ENCODE measurements at places on chromosomes 3 and 15.

DNA sequence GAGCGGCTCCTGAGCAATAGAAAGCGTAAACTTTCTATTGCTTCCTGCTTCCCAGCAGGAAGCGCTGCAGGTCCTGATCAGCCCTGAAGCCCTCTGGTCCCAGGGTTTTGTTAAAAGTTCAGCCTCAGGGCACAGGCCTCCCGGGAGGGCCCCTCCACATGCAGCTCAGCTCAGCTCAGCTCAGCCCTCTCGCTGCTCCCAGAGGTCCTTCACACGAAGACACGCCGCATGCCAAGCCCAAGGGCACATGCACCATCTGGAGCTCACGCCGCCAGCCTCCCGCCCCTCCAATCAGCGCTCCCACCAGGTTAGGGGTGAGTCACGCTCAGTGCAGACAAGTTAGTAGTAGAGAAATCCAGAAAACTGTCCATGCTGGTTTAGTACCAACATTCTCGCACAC, 12.7 kb downstream of the TKT start:
- peaks cover 8% of the 10 kb centered on the region for H3K36me3 ChIP-seq
- H3K4me3 ChIP-seq: no peak overlapping the region
- no peaks in the 10 kb centered on the region for H3K27me3 ChIP-seq
- no peak overlapping the region for H3K27ac ChIP-seq

- H3K4me3 ChIP-seq: no peak overlapping the region
- peaks cover 5% of the 10 kb centered on the region for H3K36me3 ChIP-seq
- no peak for DNase-seq
- H3K4me1 ChIP-seq: peaks cover 51% of the 10 kb centered on the region
- no peak overlapping the region for H3K27ac ChIP-seq
Observed at GRCh38 chr3:43019826-43020225, 40.7 kb downstream of the GASK1A start.

GRCh38 chr15:91516866-91517265, 336.6 kb upstream of the SLCO3A1 start:
- no peaks in the 10 kb centered on the region for H3K27me3 ChIP-seq
- no peaks in the 10 kb centered on the region for H3K36me3 ChIP-seq
- no peak overlapping the region for H3K27ac ChIP-seq
- no peak overlapping the region for H3K4me3 ChIP-seq

DNA sequence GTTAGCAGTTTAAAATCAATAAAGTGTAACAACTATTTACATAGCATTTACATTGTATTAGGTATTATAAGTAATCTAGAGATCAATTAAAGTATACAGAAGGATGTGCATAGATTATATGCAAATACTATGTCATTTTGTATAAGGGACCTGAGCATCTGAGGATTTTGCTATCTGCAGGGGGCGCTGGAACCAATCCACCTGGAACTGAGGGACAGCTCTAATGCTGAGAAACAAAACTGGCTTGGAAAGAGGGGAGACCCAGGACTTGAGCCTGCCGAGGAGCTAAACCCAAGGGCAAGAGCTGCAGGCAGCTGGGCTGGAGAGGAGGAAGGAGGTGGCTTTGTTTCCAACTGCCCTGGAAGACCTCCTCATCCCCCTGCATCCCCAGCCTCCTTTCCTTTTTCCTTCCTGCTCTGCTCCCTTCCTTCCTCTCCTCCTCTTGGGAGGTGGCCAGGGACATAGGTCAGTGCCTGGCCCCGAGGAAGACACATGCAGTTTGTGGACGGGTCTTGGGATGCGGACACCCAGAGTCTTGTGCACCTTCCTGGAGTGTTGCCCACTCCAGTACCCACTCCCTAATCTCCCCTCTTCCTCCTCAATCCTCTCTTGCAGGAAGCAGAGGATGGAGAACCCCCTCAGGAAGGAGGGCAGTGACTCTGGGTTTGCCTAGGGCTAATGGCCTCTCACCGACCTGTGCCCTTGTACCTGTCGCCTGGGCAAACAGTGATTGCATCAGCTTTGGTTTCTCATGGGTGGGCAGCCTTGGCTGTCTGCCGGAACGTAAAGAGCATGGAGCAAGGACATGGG, 825 bp upstream of the RTP3 start:
- peak; percentile 37 for DNase-seq
- peaks cover 9% of the 10 kb centered on the region for H3K4me1 ChIP-seq
- no peak overlapping the region for H3K27ac ChIP-seq
- no peaks in the 10 kb centered on the region for H3K36me3 ChIP-seq
- H3K4me3 ChIP-seq: no peak overlapping the region
- no peaks in the 10 kb centered on the region for H3K27me3 ChIP-seq

GRCh38 chr3:8727605-8728512, 5.7 kb upstream of the CAV3 start:
- H3K36me3 ChIP-seq: peaks cover 1% of the 10 kb centered on the region
- H3K4me3 ChIP-seq: no peak overlapping the region
- DNase-seq: no peak

- no peak overlapping the region for H3K27ac ChIP-seq
- no peak for DNase-seq
- no peaks in the 10 kb centered on the region for H3K4me1 ChIP-seq
- H3K27me3 ChIP-seq: peaks cover 40% of the 10 kb centered on the region
Observed at GRCh38 chr3:102400766-102401165, 34.0 kb upstream of the ZPLD1 start.

DNA sequence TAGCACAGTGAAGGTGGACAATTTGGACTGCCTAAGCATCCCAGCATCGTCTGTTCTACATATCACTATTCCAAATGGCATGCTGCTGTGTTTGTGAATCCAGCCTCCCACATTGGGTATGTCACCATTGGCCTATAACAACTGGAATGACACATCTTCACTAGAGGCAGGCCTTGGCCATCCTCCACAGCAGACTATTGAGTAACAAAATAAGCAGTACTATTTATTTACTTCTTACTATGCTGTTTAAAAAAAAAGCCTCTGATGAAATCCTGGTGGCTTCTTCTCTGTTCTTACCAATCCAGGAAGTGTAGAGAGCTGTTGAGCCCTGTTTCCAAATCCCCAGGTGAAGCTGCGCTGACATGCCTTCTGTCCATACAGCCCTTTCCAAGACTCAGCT, 30.6 kb upstream of the CERS3 start:
- DNase-seq: no peak
- H3K27ac ChIP-seq: no peak overlapping the region
- no peak overlapping the region for H3K4me3 ChIP-seq

- peaks cover 30% of the 10 kb centered on the region for H3K27me3 ChIP-seq
- no peak for DNase-seq
- no peak overlapping the region for H3K27ac ChIP-seq
- no peaks in the 10 kb centered on the region for H3K4me1 ChIP-seq
Observed at GRCh38 chr3:57512166-57512565, 32.0 kb downstream of the DNAH12 start.

DNA sequence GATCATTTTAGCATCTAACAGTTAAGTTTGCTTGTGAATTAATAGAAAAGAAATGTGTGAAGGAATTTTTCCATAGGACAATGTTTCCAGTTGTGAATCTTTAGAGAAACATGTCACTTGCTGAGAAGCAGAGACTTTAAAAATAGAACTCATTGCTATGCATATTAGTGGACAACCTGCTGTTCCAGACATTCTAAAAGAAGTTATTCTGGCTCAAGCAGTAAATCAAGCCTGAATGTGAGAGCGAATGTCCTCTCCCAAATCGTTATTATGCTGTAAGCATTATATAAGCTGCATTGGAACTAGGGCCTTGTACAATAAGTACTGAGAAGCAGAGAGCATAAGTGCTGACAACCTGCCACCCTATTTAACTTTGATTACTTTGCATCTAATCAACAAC, 990.9 kb downstream of the PLOD2 start:
- no peaks in the 10 kb centered on the region for H3K36me3 ChIP-seq
- no peak overlapping the region for H3K27ac ChIP-seq
- no peaks in the 10 kb centered on the region for H3K27me3 ChIP-seq

GRCh38 chr15:51448622-51449399, 107.4 kb downstream of the GLDN start:
- peaks cover 2% of the 10 kb centered on the region for H3K36me3 ChIP-seq
- H3K4me1 ChIP-seq: no peaks in the 10 kb centered on the region
- DNase-seq: no peak
- H3K4me3 ChIP-seq: no peak overlapping the region
- no peaks in the 10 kb centered on the region for H3K27me3 ChIP-seq

- peaks cover 57% of the 10 kb centered on the region for H3K4me1 ChIP-seq
- DNase-seq: no peak
- H3K27me3 ChIP-seq: no peaks in the 10 kb centered on the region
- peak overlapping the region; percentile 32 for H3K27ac ChIP-seq
Observed at GRCh38 chr3:48928679-48929078, 10.0 kb downstream of the ARIH2 start.

DNA sequence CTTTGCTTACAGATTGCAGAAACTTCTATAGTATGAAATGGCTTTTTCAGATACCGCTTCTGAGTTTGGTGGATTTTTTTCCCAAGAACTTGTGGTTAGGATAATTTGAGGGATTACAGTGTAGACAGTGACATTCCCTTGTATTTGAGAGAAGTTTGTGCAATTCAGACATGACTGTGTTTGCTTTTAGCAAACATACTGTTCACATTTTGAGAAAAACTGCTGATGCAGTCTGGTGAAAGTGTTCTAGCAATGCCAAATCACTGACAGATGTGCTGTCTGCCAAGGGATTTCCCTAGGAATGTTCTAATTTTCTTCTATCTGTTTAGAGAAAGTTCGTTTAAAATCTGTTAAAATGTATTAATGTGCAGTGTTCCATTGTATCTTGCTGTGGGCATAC, 652.6 kb downstream of the FHIT start:
- no peak overlapping the region for H3K4me3 ChIP-seq
- peaks cover 31% of the 10 kb centered on the region for H3K27me3 ChIP-seq
- H3K4me1 ChIP-seq: peaks cover 5% of the 10 kb centered on the region
- H3K36me3 ChIP-seq: no peaks in the 10 kb centered on the region

DNA sequence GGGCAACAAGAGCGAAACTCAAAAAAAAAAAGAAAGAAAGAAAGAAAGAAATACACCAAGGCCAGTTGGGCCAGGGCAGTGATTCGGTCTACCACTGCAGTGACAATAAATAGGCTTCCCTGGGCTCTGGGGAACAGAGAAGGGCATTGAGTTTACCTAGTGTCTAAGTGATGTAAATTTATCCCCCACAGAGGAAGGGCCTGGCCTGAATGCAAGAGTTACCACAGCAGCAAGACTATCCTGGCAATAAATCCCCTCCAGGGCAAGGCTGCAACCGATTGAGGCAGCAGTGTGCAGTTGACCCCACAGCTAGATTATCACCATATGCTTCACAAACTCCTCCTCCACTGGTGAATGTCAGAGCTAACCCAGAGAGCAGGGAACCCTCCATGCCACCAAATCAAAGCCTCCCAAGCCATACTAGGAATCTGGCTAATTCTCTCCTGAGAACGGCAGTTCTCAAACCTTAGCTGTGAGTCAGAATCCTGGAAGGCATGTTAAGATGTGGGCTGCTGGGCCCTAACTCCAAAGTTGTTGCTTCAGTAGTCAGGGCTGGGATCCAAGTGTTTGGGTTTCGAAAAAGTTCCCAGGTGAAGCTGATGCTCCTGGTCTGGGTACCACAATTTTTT, 64.3 kb upstream of the GATM start:
- H3K27ac ChIP-seq: no peak overlapping the region
- H3K4me1 ChIP-seq: no peaks in the 10 kb centered on the region
- no peak overlapping the region for H3K4me3 ChIP-seq
- H3K36me3 ChIP-seq: no peaks in the 10 kb centered on the region
- H3K27me3 ChIP-seq: no peaks in the 10 kb centered on the region
- DNase-seq: no peak

GRCh38 chr3:36707623-36708409, 56.5 kb downstream of the DCLK3 start:
- H3K4me1 ChIP-seq: no peaks in the 10 kb centered on the region
- DNase-seq: no peak
- H3K27ac ChIP-seq: no peak overlapping the region
- no peaks in the 10 kb centered on the region for H3K36me3 ChIP-seq

DNA sequence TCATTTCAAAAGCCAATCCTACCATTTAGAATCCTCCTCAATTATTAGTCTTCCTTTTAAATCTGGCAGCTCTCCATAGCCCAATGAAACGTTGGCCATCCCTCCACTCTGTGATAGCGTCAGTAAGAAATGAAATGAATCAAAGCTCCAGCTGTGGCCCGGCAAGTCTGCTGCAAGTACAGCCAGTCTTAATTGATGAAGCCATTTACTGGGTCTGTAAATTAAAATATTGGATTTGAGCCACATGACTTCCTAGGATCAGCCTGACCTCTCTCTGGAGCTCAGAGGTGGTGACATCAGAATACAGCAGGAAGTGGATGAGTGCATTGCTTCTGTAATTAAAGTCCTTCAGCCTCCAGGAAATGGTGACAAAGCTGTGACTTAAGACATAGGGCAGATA, 347.0 kb upstream of the LMCD1 start:
- H3K27ac ChIP-seq: no peak overlapping the region
- H3K36me3 ChIP-seq: no peaks in the 10 kb centered on the region
- H3K4me3 ChIP-seq: no peak overlapping the region
- H3K27me3 ChIP-seq: peaks cover 7% of the 10 kb centered on the region
- H3K4me1 ChIP-seq: no peaks in the 10 kb centered on the region

GRCh38 chr3:117036259-117036799, 326.8 kb downstream of the TUSC7 start:
- no peak overlapping the region for H3K27ac ChIP-seq
- H3K36me3 ChIP-seq: no peaks in the 10 kb centered on the region
- no peak for DNase-seq
- H3K4me3 ChIP-seq: no peak overlapping the region
- H3K27me3 ChIP-seq: no peaks in the 10 kb centered on the region

- no peaks in the 10 kb centered on the region for H3K4me1 ChIP-seq
- no peak overlapping the region for H3K4me3 ChIP-seq
- H3K27ac ChIP-seq: no peak overlapping the region
- no peaks in the 10 kb centered on the region for H3K36me3 ChIP-seq
- no peak for DNase-seq
- no peaks in the 10 kb centered on the region for H3K27me3 ChIP-seq
Observed at GRCh38 chr3:22732641-22733040, 470.5 kb upstream of the UBE2E2 start.

- peaks cover 77% of the 10 kb centered on the region for H3K27me3 ChIP-seq
- H3K4me1 ChIP-seq: peaks cover 7% of the 10 kb centered on the region
- DNase-seq: no peak
- no peak overlapping the region for H3K4me3 ChIP-seq
- no peak overlapping the region for H3K27ac ChIP-seq
Observed at GRCh38 chr3:109073116-109073515, 44.8 kb downstream of the MORC1 start.

DNA sequence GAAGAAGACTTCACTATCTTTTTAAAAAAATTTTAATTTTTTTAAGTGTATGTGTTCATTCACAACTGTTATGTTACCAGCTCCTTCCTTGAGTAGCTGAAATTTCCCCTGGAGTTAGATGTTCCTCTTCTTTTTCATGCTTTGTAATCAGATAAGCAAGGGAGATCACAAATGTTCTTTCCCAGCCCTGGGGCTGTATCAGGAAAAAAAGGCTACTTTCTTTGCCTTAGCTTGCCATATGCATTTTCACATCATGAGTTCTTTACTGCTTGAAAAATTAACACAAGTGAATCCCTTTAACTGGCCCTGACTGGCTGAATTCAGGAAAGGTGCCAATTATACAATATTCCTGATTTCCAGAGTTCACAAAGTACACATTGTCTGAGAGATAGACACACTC, 353.2 kb upstream of the ATP11B start:
- H3K27me3 ChIP-seq: no peaks in the 10 kb centered on the region
- no peaks in the 10 kb centered on the region for H3K36me3 ChIP-seq
- H3K4me1 ChIP-seq: no peaks in the 10 kb centered on the region
- no peak overlapping the region for H3K4me3 ChIP-seq
- no peak overlapping the region for H3K27ac ChIP-seq

Measured in central memory CD8-positive, alpha-beta T cell (primary cell).